ENCODE measurements at places on chromosomes 2 and 18. TPM values are rescaled to one million over a fixed set of nuclear protein-coding genes. Genes with fewer than 3 reads are reported as not detected.

The CNGA3 gene
- 0.51 TPM for total RNA-seq

The RAB10 gene
- 96.6 TPM for total RNA-seq

The GCKR gene
- not detected for total RNA-seq

The MOCOS gene
- total RNA-seq, result 0.31 TPM

The TOGARAM2 gene
- 0.82 TPM for total RNA-seq

The SNTG2 gene
- total RNA-seq, result 2.7 TPM

The GALR1 gene
- 0.21 TPM for total RNA-seq

The PPP1R1C gene
- total RNA-seq, result 2.5 TPM

The ABCB11 gene
- not detected for total RNA-seq

The CFAP65 gene
- not detected for total RNA-seq

The NETO1 gene
- total RNA-seq, result not detected

The SCG2 gene
- total RNA-seq, result 2.4 TPM

The IL18R1 gene
- total RNA-seq, result 4.5 TPM

The MBOAT2 gene
- 48.5 TPM for total RNA-seq

The EVA1A gene
- 9.7 TPM for total RNA-seq

The TAF4B gene
- 5.3 TPM for total RNA-seq

The FEV gene
- total RNA-seq, result not detected

The HOXD8 gene
- total RNA-seq, result 2.7 TPM

The PXDN gene
- 189 TPM for total RNA-seq

The CPO gene
- total RNA-seq, result 1.6 TPM

The DIPK1C gene
- total RNA-seq, result 7.9 TPM

The HSPD1 gene
- total RNA-seq, result 322 TPM

The ALLC gene
- total RNA-seq, result not detected

The B3GNT7 gene
- total RNA-seq, result 2.8 TPM

The PTPRN gene
- 0.31 TPM for total RNA-seq

The TBR1 gene
- not detected for total RNA-seq

The SKOR2 gene
- total RNA-seq, result not detected

The TUBA4A gene
- total RNA-seq, result 76.1 TPM

The AFF3 gene
- total RNA-seq, result 18.0 TPM

The CAPN14 gene
- total RNA-seq, result 20.5 TPM

The MOGAT1 gene
- not detected for total RNA-seq

The KATNAL2 gene
- 4.7 TPM for total RNA-seq

The DSG1 gene
- 17.2 TPM for total RNA-seq

The LTBP1 gene
- total RNA-seq, result 167 TPM

All from tongue (tissue), 3 donors.